ENCODE measurements at places on chromosomes 6 and 20.

DNA sequence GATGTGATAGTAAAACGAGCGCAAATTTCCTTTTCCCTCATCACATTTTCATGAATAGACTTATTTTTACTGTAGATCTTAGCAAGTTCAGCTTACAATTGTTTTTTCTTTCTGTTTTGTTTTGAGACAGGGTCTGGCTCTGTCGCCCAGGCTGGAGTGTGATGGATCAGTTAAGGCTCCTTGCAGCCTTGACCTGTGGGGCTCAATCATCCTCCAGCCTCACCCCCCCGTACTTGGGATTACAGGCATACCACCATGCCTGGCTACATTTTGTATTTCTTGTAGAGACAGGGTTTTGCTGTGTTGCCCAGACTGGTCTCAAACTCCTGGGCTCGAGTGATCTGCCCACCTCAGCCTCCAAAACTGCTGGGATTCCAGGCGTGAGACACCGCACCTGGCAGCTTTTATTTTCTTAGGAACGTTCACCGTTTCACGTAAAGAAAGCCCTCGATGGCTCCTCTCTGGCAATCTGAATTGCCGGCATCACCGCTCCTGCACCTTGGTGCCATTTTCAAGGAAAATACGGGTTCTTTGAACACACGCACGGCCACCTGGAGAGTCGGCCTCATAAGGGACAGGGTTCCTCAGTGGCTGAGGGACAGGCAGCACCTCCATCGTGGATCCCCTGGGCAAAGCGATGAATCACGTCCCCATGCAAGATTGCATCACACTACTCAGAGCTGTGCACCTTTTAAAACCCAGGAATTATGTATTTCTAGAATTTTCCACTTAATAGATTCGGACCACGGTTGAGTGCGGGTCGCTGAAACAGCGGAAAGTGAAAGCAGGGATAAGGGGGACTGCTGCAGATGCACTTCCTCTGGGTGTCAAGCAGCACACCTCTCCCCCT lies 78.7 kb downstream of the IRF4 start:
- no peak for DNase-seq

GRCh38 chr20:50163570-50164317 lies 10.2 kb upstream of the PEDS1 start:
- no peak for DNase-seq

DNA sequence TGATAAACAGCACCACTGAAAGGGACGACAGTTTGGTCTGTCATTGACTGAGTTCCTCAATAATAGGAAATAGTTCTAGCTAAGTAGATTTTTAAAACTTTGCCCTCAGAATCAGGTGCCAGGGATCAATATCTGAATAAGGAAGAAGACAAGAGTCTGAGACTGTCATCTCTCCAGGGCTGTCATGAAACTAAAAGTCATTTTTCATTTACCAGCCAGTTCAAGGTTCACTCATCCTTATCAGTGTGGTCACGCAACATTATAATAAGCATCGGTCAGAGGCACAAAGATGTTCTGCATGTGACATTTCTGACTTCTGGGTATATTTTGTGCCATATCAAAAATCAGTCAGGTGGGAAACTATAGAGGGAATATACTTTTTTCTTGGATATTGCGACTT lies 52.5 kb upstream of the E2F3 start:
- DNase-seq = no peak

DNA sequence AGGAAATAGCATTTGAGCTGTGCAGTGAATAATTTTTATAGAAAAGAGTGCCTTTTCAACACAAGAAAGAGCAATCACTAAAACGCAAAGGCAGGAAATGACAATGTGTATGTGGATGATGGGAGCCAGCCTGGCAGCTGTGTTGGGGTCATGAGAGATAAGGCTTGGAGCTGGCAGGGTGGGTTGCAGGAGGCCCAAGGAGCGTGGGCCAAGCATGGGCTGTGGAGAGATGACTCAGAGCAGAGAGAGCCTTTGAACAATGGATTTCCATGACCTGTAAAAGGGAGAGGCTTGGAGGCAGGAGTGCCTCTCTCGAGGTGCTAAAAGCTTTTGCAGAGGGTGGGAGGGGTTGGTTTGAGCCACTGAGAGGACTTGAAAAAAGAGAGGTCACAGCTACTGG lies 6.6 kb upstream of the TBC1D7 start:
- DNase-seq = no peak

DNA sequence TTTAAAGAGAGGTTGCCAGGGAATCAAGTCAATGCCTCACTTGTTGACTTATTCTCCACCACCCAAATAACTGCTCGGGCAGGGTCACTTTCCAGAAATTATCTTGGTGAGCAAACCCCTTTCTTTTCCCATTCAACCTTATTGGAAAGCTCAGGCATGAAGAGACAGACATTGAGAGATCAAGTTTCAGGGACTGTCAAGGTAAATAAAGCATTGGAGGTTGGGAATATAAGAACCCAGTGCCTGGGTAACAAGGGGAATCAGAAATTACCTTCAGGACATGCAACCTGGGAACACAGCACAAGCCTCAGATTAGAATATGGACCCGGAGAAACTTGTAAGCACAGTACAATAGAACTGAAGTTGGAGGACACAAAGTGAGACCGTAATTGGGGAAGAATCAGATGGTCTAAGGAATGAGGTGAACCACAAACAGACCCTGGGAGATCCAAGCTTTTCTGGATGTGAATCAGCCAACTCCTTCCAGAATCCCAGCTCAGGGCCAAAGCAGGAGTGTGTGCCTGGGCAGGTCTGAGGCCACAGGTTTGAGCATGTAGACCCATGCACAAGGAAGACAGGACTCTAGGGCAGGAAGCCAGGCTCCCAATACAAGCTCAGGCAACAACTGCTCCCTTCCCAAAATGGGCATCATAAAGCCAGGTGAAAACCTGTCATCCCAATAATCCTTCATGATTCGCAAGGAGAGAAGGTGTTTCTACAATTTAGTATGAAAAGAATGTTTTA lies 512.8 kb downstream of the MAFB start:
- DNase-seq = no peak

DNA sequence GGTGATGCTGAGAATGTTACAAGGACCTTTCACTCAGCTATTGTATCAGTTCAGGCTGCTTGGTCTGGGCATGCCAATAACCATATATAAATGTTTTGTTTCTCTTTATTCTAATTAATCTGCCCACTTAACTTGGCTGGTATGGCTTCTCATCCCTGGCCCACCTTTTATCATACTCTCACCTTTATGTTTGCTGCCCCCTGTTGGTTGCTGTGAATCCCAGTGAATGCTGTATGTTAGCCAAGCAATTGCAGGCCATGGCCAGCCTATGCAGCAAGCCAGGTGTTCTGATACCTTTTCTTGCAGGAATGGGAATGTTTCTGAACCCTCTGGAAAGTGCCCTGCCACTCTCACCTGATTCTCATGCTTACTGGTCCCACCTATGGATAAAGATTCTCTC lies 54.6 kb downstream of the PCSK2 start:
- no peak for DNase-seq

DNA sequence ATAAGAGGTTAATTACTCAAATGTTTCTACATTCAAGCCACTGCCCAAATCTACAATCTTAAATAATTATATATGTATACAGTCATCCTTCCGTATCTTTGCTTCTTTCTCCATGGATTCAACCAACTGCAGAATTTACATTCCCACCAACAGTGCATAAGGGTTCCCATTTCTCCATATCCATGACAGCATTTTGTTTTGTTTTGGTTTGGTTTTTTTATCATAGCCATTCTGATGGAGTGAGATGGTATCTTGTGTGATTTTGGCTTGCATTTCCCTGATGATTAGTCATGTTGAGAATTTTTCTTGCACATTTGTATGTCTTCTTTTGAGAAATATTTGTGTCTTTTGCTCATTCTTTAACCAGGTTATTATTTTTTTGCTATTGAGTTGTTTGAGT lies 198.5 kb downstream of the C6orf118 start:
- no peak for DNase-seq

DNA sequence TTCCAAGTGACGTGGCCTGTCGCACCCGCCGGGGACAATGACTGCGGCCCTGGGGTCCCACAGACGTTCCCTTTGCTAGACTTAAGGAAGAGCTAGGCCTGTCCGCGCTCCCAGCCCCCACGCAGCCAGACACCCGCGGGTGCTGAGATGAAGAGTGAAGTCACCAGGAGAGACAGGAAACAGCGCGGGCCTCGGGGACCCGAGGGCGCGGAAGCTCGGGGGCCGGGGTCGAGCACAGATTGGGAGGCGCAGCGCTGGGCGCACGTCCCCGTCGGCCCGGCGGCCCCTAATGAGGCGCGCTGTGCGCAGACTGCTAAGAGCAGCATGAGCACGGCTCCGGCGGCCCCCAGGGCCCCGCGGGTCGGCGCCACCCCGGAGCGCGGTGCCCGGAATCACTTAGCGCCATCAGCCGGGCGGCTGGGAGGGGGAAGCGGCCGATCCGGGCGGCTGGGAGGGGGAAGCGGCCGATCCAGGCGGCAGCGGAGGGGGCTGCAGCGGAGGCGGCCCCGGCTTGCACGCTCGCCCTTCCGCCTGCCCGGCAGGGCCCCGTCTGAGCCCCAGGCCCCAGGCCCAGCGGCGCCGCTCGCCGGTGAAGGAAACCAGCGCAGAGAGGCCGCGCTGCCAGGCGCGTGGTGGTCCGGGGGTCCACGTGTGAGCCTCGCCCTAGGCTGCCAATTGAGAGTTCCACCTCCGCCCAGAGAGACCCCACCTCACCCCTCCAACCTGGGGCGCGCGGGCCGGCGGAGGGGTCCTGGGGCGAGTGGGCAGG lies 8.3 kb upstream of the AVP start:
- no peak for DNase-seq

DNA sequence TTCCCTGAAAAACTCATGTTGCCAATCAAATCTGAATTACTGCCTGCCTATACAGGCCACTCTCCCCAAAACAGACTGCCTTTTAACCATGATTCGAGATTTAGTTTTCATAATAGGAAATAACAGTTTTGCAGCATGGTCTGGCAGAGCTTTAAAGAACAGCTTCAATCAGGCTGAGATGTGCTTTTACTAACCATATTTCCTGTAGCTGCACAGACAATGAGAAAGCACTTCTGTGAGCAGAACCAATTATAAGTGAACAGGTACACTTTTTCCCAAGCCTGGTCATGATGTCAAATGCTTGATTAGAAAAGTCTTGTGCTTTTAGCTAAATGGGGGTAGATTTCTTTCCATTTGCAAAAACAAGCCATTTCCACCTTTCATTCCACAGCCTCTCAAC lies 108.2 kb downstream of the THEMIS start:
- DNase-seq = no peak

DNA sequence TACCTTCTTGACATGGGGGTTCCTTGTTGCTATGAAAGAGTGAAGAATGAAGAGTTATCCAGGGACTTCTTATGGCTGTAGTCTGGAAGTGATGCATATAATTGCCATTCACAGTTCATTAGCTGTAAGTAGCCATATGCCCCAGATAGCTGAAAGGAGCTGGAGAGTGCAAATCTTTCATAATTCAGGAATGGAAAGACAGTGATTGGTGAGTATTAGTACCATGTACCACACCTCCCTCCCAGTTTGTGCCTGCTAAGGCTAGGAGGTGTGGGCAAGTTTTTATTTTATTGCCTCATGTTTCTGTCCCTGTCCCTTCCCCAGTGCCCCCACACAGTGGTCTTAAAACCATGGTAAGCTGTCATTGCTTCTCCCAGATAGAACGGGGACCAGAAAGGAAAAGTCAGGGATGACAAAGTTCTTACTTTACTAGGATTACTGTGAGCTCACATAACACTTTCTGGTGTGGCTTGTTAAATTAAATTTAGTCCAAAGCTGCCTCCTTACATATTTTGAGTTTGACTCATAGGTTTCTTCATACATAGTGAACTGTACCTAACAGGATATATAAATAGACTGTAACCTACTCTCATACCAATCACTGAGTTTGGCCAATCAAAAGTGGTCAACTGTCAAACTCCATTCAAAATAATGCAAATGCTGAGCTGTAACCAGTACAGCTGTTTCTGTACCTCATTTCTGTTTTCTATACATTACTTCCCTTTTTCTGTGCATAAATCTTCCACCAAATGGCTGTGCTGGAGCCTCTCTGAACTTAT lies 119.4 kb downstream of the RFPL4B start:
- DNase-seq = no peak

- no peak for DNase-seq
Measured at GRCh38 chr6:5673019-5673790, 333.5 kb downstream of the NRN1 start.

DNA sequence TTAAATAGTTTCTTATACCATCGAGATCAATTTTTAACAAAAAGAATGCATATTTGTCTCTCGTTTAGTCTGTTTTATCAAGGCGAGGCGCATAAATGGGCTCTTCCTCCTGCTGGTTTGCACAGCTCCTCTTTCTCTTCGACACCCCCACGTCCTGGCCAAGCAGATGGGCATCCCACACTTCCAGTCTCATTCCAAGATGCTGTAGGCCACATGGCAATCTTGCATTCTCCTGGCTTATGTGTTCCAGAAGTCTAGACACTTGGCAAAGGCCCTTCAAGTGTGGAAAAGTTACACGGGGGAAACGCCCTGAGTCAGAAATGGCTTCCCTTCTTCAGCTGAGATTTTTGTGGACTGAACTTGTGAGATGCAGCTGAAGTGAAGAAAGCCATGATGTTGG lies 447.1 kb downstream of the QKI start:
- DNase-seq = no peak

DNA sequence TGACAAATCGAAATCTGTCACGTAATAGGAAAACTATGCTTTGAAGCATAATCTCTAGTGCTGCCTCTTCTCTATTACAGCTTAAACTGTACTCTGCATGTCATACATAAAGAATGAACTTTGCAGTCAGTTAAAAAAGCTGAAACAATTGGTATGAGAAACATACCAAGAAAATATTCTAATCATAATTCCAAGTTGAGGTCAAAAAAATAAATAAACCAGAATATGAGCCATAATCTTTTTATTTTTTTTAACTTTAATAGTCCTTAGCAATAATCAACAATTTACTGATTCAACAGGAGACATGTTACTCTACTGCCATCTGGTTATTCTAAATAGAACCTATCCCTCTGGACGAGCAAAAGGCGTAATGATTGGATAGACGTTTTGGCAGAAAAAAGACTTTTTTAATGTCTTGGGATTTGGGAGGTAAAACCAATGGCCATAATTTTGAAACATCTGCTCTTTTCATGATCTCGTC lies 224.4 kb upstream of the FLRT3 start:
- DNase-seq = no peak

GRCh38 chr6:47080083-47080596 lies 38.0 kb upstream of the ADGRF1 start:
- no peak for DNase-seq

DNA sequence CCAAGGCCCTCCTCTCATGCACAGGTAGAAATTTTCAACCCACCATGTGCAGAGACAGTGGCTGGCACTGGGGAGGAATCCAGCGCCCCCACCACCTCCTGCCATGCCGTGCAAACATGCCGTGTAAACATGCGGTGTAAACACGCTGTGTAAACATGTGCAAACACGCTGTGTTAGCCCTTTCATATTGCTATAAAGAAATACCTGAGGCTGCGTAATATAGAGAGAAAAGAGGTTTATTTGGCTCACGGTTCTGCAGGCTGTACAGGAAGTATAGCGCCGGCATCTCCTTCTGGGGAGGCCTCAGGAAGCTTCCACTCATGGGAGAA lies 218.3 kb downstream of the TAF4 start:
- no peak for DNase-seq
